Upper lobe of left lung (tissue), 6 donors: ENCODE measurements at places on chromosomes 5 and 9. TPM values are rescaled to one million over a fixed set of nuclear protein-coding genes. Genes with fewer than 3 reads are reported as not detected.

DNA sequence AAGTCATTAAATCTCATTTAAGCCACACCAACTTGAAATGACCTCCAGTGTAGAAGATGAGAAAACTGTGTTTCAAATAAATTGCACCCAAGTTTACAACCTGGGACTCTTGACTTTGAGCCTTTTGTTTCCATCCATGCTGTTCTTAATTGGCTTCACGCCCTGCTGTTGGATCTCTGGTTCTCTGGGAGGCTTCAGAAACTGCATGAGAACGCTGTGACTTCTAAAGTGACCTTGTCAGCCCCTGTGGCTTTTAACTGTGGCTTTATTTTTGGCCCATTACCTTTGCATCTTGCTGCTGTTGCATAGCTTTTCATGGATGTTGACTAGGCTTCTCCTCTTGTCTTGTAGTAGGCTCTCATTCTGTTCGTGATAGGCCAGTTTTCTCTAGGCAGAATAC is 29.3 kb downstream of the TNFAIP8 start:
- H3K4me1 ChIP-seq, result peaks cover 6% of the 10 kb centered on the region
- no peak overlapping the region for H3K27ac ChIP-seq
- H3K4me3 ChIP-seq, result no peak overlapping the region
- DNase-seq, result no peak

GRCh38 chr9:34578241-34579103 is 11.1 kb downstream of the CNTFR start:
- H3K36me3 ChIP-seq, result no peaks in the 10 kb centered on the region
- peak overlapping the region; percentile 24 for H3K4me3 ChIP-seq
- H3K27me3 ChIP-seq, result no peaks in the 10 kb centered on the region
- no peak overlapping the region for H3K27ac ChIP-seq
- peaks cover 11% of the 10 kb centered on the region for H3K4me1 ChIP-seq

DNA sequence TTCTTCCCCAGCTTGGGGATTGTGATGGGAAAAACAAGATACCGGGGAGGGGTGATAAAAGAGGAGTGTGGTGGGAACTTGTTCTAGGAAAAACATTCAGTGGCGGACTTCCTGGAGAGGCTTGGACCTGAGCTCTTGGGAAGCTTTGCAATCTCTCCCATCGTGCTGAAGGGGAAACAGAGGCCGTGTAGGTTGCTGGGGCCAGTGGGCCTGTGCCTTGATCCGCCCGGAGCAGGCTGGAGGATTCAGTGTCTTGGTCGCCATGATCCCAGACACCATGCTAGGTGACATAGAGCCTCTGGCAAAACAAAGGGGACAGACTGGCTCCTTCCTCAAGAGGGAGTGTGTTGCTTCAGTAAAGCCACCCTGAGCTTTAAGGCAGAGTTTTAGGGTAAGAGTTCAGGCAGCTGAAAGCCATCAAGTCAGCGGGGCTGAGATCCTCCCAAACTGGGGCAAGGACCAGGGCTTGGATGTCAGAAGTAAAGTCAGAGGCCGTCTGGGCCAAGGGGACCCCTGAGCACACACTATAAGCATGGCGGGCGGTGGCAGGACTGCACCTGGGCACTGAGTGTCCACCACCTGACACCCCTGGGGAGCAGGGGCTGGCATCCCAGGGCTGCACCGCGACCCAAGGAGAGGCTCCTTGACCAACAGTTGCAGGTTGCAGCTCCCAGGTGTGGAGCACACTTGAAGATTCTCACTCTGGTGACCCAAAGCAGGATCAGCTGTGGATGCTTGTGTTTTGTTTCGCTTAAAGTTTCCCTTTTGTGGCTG is 44.7 kb downstream of the TRIP13 start:
- no peaks in the 10 kb centered on the region for H3K36me3 ChIP-seq
- peaks cover 4% of the 10 kb centered on the region for H3K4me1 ChIP-seq
- no peak overlapping the region for H3K4me3 ChIP-seq
- no peak overlapping the region for H3K27ac ChIP-seq

- H3K27me3 ChIP-seq, result peaks cover 7% of the 10 kb centered on the region
- peaks cover 18% of the 10 kb centered on the region for H3K4me1 ChIP-seq
- no peak overlapping the region for H3K27ac ChIP-seq
- H3K36me3 ChIP-seq, result no peaks in the 10 kb centered on the region
- H3K4me3 ChIP-seq, result no peak overlapping the region
Measured at GRCh38 chr5:5141625-5142525, 1.7 kb downstream of the ADAMTS16 start.

GRCh38 chr5:110034056-110034600 is 344.4 kb downstream of the MAN2A1 start:
- H3K27me3 ChIP-seq, result no peaks in the 10 kb centered on the region
- H3K27ac ChIP-seq, result no peak overlapping the region
- DNase-seq, result no peak
- H3K36me3 ChIP-seq, result no peaks in the 10 kb centered on the region
- no peaks in the 10 kb centered on the region for H3K4me1 ChIP-seq

GRCh38 chr5:149071216-149071615 is 8.4 kb upstream of the SH3TC2 start:
- DNase-seq, result no peak
- H3K4me1 ChIP-seq, result no peaks in the 10 kb centered on the region
- no peaks in the 10 kb centered on the region for H3K36me3 ChIP-seq
- no peaks in the 10 kb centered on the region for H3K27me3 ChIP-seq
- H3K27ac ChIP-seq, result no peak overlapping the region

DNA sequence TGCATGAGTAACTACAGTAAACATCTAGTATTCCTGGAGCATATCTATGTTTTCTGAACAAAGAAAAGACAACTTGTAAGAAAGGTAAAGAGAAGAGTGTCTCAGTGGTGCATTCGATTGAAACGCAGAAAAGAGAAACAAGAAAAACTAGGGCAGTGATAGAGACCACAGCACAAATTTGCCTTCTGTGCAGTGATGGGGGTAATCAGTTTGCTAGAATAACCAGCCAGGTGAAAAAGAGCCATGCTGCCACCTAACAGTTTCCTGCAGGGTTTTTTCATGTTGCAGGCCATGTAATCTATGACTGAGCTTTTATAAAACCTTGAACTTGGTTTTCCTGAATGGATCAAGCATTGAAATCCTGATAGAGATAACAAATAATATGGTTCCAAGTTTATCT is 198.4 kb upstream of the MEF2C start:
- no peak overlapping the region for H3K27ac ChIP-seq
- H3K27me3 ChIP-seq, result no peaks in the 10 kb centered on the region
- no peak for DNase-seq
- no peak overlapping the region for H3K4me3 ChIP-seq
- no peaks in the 10 kb centered on the region for H3K4me1 ChIP-seq

Gene ZNF474
- 7.2 TPM for total RNA-seq

- H3K4me1 ChIP-seq, result no peaks in the 10 kb centered on the region
- H3K4me3 ChIP-seq, result no peak overlapping the region
- no peak overlapping the region for H3K27ac ChIP-seq
- no peak for DNase-seq
- H3K27me3 ChIP-seq, result no peaks in the 10 kb centered on the region
Measured at GRCh38 chr5:81162501-81162900, 70.6 kb upstream of the CKMT2 start.

- H3K4me3 ChIP-seq, result peak overlapping the region; percentile 75
- H3K36me3 ChIP-seq, result no peaks in the 10 kb centered on the region
- peak overlapping the region; percentile 83 for H3K27ac ChIP-seq
- peak; percentile 89 for DNase-seq
Measured at GRCh38 chr9:20620650-20621470, 1.4 kb downstream of the MLLT3 start.

Gene FEM1C
- total RNA-seq, result 33.7 TPM

Gene DBH
- total RNA-seq, result not detected

DNA sequence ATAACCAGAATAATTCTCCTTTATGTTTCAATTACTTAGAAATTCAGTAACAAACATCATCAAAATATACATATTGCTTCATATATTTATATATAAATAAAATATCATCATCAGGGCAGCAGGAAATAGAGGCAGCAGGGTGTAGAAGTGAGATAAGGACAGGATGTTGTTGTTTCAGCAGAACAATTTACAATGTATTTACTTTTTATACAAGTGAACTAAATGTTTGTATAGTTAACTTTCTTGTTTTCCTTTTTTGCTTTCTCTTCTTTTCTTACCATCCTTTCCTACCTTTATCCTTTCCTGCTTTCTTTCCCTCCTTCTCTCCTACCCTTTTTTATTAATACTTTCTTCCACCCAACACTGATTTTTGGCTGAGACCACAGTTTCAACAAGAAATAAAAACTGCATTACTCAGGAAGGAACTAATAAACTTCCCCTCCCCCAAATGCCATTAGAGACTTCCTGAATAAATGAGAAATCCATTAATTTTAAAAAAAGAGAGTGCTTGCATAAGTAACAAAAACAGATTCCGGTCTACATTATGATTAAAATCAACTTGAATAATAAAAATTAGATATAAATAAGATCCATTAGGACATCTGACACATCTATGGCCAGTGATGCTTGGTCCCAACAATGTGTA is 159.8 kb upstream of the ACOT12 start:
- no peaks in the 10 kb centered on the region for H3K36me3 ChIP-seq
- no peak overlapping the region for H3K4me3 ChIP-seq
- H3K4me1 ChIP-seq, result no peaks in the 10 kb centered on the region
- no peak for DNase-seq
- no peak overlapping the region for H3K27ac ChIP-seq

Gene IL17B
- not detected for total RNA-seq

Gene PTTG1
- total RNA-seq, result 5.2 TPM

- no peak for DNase-seq
- no peaks in the 10 kb centered on the region for H3K27me3 ChIP-seq
- H3K4me1 ChIP-seq, result no peaks in the 10 kb centered on the region
- no peaks in the 10 kb centered on the region for H3K36me3 ChIP-seq
- H3K4me3 ChIP-seq, result no peak overlapping the region
Measured at GRCh38 chr9:109939698-109940342, 159.8 kb downstream of the PALM2AKAP2 start.

- no peak overlapping the region for H3K4me3 ChIP-seq
- no peaks in the 10 kb centered on the region for H3K4me1 ChIP-seq
- no peak for DNase-seq
- no peaks in the 10 kb centered on the region for H3K27me3 ChIP-seq
Measured at GRCh38 chr5:34628373-34628772, 27.8 kb upstream of the RAI14 start.

DNA sequence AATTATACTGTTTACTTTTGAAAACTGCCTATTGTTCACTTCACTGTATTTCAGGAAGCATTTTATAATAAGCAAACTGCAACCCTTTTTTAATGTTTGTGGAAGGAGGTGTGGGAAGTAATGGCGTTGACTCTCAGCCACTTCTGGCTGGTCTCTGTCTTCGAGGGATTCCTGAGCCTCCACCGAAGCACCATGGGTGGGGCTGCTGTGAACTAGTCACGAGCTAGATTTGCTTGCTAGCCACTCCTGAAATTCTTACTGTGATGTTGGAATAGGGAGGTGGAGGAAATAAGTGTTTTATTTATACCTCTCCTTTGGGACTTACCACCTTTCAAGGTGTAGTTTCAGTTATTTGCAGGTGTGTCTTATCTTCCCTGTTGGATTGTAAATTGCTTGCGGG is 26.8 kb downstream of the PIP5K1B start:
- no peaks in the 10 kb centered on the region for H3K36me3 ChIP-seq
- H3K27ac ChIP-seq, result no peak overlapping the region
- no peak for DNase-seq

Gene PCDHA1
- total RNA-seq, result not detected
